ENCODE measurements at places on chromosomes 11 and 22.

DNA sequence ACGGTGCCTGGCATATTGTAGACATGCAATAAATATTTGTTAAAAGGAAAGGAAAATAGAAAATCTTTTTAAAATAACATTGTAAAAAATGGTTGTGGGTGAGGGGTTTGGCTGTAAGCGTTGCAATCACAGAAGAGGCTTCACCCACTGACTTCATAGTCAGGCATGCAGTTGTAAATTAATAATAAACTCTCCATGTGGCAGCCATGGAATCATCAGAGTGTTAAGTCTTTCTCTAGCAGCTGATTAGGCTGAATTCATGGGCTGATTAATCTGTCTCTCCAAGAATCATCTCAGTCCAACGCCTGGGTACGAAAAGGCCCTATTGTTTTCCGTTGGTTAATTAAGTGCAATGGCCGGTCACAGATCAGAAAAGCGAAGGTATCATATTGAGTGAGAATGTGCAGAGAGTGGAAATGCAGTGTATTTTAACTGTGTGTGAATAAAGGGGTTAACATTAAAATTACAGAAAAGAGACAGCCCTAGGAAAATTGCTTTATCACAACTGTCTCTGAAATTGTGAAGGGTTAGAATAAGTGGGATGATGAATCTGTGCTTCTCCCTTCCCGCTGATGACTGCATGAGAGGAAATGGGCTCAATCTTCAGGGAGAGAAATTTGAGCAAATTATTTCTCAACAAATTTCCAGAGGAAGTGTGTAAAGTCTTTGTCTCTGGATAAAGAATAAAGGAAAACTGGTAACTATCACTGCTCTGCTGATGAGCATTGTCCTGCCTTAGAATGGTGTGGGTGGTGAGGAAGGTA is 269.0 kb downstream of the FAM76B start:
- no peak for DNase-seq

DNA sequence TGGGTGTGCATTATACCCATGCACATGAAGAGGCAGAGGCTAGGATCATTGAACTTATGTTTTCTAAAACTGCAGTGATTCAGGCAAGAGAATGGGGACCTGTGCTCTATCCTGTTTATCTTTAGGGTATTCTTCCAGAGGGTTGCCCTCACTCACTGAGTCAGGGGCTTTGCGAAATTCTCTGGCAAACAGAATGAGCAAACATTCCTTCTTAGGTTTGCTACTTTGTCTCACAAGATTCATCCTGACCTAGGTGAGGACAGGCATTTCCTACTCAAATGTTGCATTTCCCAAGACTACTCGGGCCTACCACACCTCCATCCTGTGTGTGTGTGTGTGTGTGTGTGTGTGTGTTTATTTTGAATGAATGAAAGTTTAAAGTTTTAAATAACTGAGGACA is 2.7 kb upstream of the EIF3M start:
- DNase-seq, result no peak

DNA sequence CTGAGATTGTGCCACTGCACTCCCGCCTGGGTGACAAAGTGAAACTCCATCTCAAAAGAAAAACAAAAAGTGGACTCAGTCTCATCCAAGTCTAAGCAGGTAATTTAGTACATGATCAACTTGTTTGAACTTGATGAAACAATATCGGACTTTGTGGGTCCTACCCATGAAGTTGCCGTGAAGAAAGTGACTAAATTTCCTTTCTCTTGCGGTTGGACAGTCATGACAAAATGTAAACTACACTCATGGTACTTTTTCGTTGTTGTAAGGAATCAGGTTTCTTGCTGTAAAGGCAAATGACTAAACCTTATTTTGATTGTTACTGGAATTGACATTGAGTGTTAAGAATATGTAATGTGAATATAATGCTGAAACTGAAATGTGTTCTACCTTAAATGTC is 164.5 kb upstream of the PLET1 start:
- DNase-seq, result no peak

GRCh38 chr11:67367761-67368227 is 5.6 kb downstream of the CLCF1 start:
- DNase-seq, result no peak

DNA sequence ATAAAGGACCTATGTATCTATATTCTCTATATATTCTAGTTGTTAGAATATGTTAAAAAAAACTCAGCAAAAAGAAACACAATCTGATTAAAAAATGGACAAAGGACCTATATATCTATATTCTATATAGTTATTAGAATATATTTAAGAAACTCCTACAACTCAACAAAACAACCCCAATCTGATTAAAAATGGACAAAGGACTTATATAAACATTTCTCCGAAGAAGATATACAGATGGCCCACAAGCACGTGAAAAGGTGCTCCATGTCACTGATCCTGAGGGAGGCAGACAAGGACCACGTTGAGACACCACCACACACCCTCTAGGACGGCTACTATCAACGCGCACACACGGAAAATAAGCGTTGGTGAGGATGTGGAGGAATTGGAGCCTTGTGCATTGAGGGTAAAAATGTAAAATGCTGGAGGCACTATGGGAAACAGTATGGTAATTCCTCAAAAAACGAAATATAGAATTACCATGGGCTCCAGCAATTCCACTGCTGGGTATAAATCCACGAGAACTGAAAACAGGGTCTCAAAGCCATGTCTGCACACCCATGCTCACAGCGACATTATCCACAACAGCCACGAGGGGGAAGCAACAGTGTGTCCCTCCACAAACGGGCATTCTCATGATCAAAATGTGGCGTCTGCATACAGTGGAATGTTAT is 22.7 kb downstream of the YPEL1 start:
- peak; percentile 33 for DNase-seq

GRCh38 chr11:39725081-39725480 is 1734.4 kb downstream of the LRRC4C start:
- no peak for DNase-seq

- no peak for DNase-seq
Measured at GRCh38 chr11:102111011-102111786, 952 bp downstream of the YAP1 start.

- DNase-seq, result no peak
Measured at GRCh38 chr11:71251761-71252268, 562 bp downstream of the SHANK2 start.

- no peak for DNase-seq
Measured at GRCh38 chr11:84720706-84721402, 906.3 kb downstream of the DLG2 start.

- DNase-seq, result no peak
Measured at GRCh38 chr11:18540207-18541009, 13.7 kb upstream of the TSG101 start.

GRCh38 chr22:43796567-43796966 is 15.5 kb downstream of the EFCAB6 start:
- DNase-seq, result no peak

DNA sequence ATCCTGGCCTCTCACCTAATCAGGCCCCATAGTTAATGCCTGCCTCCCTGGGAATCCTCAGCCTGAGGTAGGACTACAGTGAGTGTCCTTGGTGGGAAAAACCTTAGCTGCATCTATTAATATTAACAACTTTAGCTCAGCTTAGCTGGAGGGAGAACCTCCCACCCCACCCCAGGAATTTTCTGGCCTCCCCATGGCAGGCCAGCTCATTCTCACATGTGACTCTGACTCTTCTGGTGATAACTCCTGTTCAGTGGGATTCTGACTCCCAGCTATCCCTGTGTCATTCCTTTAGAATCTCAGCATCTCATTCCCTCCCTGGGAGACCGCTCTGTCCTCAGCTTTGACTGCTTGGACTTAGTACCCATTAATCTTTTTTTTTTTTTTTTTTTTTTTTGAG is 14.5 kb downstream of the ART5 start:
- DNase-seq, result no peak

DNA sequence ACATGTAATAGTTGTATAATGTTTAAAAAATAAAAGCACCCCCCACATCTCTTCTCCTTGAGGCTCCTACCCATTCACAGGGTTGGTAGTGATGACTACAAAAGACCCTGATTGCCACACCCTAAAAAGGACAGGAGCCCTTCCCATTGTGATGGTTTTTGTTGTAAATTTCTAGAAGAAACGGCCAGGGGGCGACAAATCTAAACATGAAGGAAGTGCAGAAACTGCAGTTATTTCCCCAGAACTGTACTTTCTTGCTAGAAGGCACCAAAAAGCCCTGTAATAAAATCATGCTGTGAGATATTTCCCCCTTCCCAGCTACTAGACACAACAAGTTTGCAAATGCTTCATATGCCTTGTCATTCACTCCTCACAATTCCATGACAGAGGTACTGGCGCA is 10.8 kb downstream of the PRR5L start:
- DNase-seq, result no peak

DNA sequence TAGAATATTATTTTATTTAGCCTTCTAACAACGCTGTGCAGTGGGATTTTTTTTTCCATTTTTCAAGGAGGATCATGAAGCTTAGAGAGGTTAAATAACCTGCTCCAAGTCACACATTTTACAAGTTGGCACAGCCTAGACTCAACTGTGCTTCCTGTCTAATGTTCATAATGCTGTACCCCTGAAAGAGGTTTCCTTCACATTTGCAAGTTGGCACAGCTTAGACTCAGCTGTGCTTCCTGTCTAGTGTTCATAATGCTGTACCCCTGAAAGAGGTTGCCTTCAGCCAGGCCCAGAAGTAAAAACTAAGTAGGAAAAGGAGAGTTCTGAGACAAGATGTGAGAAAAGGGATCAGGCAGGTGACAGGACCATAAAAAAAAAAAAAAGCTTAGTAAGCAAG is 7.9 kb upstream of the HEPACAM start:
- no peak for DNase-seq

- DNase-seq, result no peak
Measured at GRCh38 chr11:132809070-132809469, 723.2 kb downstream of the OPCML start.

- DNase-seq, result no peak
Measured at GRCh38 chr11:94151903-94152677, 23.4 kb downstream of the PANX1 start.

DNA sequence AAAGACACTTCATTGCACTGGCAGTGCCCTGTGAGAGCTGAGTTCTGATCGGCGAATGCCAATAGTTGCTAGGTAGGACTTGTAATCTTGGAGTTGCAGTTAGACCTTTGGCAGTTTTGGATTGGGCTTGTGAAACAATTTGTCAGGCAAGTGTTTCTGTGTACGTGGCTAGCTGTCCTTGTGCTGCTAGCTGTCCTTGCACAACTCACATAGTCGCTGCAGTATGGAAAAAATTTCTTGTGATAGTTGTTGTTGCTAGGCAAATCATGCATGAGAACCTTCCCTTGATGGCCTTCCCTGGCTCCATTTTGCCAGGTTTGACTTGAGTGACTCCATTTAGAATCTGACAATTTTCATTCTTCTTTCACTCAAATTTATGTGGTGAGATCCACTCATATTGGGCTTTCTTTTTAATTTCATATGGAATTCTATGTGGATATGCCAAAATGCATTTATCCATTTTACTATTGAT is 140.7 kb downstream of the APIP start:
- no peak for DNase-seq

DNA sequence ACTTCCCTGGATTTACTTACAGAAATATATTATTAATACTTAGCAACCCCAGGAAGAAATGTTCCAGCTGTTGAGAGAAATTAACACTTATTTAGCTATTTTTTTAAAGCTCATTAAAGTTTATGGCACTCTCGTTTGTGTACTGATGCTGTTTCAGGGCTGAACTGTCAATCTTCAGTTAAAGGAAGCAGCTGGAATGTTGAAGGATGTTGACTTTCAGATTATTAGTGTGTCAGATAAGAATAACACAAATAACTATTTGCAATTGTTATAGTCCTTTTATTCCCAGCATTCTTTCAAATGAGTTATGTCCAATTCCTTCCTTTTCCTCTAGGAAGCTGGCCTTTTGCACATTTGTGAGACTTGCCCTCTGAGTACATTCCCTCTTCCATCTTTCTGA is 278.2 kb upstream of the RAG2 start:
- DNase-seq, result no peak

GRCh38 chr11:12679471-12679870 is 5.2 kb downstream of the TEAD1 start:
- DNase-seq, result no peak

GRCh38 chr11:117520201-117520600 is 192.5 kb downstream of the CEP164 start:
- DNase-seq, result no peak

DNA sequence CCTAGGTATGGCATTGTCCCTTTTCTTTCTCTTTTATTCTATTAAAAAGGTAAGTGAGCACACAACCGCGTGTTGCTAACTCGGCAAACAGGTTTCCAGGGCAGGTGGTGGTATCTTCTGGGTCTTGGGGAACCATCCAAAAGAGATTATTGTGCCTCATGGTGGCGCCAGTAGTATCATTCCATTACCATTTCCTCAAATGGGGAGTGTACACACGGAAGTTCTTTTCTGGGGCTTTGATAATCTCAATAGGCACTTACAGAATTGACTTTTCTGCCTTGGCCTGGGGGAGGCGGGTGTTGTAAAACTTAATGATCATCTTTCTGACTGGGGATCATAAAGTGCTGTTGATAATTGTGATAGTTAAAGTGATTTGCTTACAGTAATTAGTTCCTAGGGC is 234.1 kb downstream of the KIRREL3 start:
- DNase-seq, result no peak

DNA sequence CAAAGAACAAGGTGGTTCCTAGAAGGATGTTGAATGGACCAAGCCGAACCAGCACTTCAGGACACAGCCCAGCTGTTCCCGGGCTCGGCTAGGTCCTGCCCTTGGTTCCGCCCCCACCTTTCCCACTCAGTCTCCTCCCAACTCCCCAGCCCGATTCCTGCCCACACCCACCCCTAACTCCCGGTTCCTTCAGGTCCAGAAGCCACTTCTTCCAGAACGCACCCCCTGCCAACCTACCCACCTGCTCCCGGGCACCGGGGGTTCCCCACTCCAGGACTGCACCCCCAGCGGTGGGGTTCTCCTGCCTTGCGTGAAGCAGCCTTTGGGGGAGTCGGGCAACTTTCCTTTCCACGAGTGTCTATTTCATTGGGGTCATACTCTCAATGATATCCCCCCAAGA is 30.7 kb downstream of the CERK start:
- no peak for DNase-seq

DNA sequence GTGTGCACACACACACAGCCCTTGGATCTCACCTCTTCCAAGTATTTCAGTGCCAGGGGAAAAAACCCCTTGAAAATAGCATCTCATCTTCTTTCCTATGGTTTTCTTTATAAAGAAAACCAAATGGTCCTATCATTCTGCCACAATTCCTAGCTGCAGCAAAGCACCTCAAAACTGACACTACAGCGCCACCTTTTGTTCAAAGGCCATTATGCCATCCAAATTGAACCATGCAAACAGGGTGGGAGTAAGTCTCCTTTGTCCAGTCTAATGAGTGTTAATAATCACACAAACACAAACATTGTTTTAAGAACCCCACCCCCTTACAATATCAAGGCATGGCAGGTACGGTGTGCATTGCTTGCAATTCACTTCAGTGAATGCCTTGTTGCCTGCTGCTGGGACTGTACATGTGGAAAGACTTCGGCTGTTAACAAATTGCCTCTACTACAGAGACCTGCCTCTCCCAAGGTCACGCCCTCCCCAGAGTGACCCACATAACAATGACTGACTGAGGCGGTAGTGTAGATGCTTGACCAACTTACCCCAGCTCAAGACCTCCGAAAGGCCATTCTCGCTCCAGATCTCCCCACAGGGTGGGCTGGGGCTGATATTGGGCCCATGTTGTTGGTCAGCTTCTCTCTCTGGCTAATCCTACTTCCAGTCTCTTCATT is 31.7 kb downstream of the FAM181B start:
- no peak for DNase-seq

All from activated CD4-positive, alpha-beta T cell treated with anti-CD3 and anti-CD28 coated beads for 24 hours (primary cell).